ENCODE measurements at places on chromosomes 16 and 17.

- DNase-seq: no peak
Measured at GRCh38 chr16:14105760-14106375, 34.7 kb downstream of the MRTFB start.

- DNase-seq: no peak
Measured at GRCh38 chr16:67723911-67724305, 4.8 kb upstream of the GFOD2 start.

- DNase-seq: no peak
Measured at GRCh38 chr16:69195369-69196029, 8.5 kb downstream of the SNTB2 start.

DNA sequence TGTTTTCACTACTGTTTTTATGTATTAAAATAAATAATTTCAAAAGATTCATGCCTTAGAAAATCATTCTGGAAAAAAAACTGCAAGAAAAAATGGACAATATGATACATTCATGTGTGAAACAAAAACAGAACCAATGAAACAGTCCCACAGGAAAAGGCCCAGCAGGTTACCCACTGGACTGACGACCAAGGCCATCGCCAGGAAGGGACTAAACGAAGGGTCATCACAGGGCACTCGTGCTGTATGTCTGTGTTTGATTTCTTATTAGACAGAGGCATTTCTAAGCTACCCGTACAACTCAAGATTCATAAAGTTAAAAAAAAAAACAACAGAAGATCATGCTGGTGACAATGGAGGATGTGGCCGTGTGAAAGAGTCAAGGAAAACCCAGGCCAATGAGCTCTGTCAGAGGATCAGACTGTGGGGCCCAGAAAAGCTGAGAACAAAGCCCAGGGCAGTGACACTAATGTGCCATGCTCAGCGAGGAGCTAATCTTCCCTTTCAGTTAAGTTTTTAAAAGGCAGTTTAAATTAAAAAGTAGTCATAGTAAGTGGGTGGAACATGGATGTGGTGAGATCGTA is 31.8 kb downstream of the NSMCE1 start:
- no peak for DNase-seq

- DNase-seq: no peak
Measured at GRCh38 chr16:17724242-17724898, 253.6 kb upstream of the XYLT1 start.

DNA sequence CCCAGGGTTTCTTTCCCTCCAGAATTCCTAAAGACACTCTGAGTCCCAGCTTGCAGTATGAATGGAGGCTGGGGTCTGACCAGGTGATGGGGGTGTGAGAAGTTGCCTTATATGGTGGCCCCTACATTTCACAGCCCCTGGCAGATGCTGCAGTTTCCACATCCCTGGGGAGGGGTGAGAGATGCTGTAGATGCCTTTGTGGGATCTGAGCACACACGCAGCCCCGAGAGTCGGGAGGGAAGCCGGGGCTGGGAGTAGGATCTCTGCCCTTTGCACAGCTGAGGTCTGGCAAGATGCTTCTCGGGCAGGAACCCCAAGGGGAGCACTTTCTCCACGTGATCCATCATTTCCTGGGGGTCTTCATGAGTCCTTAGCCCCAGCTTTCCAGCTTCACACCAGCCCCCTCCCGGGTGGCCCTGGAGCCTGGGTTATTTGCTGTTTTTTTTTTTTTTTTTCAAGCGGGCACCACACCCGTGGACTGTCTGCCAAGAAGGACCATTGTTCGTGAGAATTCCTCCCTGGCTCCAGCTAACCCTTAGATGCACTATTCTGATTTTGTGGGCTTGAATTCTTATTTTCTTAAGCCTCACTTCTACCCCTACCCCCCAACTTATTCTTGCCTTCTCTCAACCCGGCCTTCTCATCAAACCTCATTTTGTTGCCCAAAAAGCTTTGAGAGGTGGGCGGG is 50.6 kb downstream of the NTN1 start:
- DNase-seq: no peak

DNA sequence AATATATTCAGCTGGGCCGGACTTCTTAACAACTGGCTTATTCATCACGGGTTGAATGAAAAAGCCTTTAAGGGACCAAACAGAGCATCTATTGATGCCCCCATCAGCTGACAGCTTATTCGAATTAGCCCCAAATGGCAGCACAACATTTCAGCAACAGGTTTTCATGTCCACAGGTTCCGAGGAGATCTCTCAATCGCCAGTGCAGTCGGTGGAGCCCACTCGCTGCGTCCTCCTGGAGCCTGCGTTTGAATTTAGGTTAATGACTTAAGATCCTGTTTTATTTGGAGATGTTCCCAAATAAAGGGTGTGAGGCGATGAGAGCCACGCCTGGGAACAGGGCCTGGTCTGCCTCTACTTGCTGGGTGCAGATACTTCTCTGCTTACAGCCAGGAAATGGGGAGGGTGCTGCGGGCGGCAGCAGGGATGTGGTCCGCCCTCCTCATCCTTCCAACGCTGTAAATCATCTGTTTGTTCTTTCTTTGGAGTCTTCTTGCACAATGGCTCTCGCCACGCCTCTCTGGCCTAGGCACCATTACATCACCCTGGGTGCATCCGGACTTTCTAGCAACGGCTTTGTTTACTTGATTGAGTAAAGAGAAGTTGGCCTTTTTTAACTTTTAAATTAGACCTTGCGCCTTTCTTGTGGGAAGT is 22.6 kb downstream of the NDE1 start:
- peak; percentile 42 for DNase-seq
